Neural crest cell (in vitro differentiated cells): ENCODE measurements at places on chromosomes 6 and 20. TPM values are rescaled to one million over a fixed set of nuclear protein-coding genes. Genes with fewer than 3 reads are reported as not detected.
A peak's percentile ranks its signal among the peaks of the same experiment; 100 is the strongest.

GRCh38 chr6:21801446-21802174 is 208.1 kb downstream of the SOX4 start:
- H3K36me3 ChIP-seq = peaks cover 8% of the 10 kb centered on the region
- peaks cover 21% of the 10 kb centered on the region for H3K4me1 ChIP-seq
- DNase-seq = no peak
- no peak overlapping the region for H3K27ac ChIP-seq
- H3K27me3 ChIP-seq = no peaks in the 10 kb centered on the region
- H3K4me3 ChIP-seq = no peak overlapping the region

DNA sequence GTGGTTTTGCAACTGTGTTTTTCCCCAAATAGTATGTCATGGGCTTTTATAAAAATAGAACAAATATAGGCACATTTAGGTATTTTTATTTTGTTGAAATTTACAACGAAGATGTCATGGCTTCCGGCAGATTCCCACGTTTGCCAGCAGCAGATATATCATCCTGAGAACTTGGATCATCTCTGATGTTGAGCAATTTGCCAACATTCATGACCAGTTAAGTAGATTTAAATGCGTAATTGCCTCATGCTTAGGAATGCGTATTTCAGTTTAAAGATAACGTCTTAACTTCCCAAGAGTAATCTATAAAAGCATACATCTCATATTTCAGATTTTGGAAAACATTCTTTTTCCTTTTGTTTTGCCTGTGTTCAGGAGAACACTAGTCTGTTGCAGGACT is 457.8 kb downstream of the QKI start:
- no peak overlapping the region for H3K27ac ChIP-seq
- no peaks in the 10 kb centered on the region for H3K36me3 ChIP-seq
- no peak for DNase-seq
- no peak overlapping the region for H3K4me3 ChIP-seq

DNA sequence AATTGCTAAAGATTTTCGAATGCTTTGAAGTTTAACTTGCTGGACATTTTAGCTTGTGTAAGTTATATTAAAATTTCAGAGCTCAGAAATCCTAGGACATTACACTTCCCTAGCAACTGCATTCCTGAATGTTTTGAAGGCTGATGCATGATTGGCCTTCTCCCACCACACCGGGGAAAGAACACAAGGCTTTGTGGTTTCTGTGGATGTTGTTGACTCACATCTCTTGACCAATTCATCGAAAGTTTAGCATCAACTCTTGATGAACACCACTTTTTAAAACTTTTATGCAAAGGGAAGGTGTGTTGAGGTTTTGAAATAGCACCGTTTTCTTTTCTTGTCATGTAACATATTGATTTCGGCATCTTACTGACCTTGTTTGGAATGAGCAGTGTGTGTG is 81.1 kb downstream of the RIMS1 start:
- no peak overlapping the region for H3K27ac ChIP-seq
- no peaks in the 10 kb centered on the region for H3K27me3 ChIP-seq
- no peak overlapping the region for H3K4me3 ChIP-seq
- H3K36me3 ChIP-seq = no peaks in the 10 kb centered on the region
- DNase-seq = no peak

DNA sequence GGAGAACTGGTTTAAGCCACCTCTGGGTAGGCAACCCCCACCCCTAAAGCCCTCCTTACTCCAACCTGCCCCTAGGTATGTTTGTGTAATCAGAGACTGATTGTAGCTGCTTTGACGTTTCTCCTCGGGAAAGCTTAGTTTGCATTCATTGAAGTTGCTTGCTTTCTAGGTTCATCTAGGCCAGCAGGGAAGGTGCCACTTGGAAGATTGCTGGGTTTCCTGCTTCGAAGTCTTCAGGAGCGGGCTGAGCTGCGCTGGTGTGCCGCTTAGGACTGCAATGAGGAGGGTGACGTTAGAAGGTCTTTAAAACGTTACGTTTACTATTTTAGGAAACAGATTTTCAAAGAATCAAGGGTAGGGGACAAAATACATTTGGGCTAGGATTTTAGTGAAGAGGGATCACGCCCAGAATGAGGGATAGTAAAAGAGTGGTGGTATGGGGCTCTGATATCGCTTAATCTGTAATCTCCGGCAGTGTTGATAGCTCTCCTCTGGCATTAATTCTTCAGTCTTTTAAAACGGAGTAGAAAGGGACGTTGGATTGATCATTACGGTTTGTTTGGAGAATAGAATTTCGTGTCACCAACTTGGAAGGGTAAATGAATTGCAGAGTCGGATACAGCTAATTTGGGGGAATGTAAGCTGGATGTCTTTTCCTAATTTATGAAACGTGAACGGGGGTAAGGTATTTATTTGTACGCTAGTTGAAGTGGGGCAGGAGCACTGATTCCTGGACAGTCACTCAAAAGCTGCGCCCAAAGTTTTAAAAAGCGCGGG is 92.6 kb upstream of the PRDM1 start:
- peaks cover 98% of the 10 kb centered on the region for H3K27me3 ChIP-seq
- H3K27ac ChIP-seq = no peak overlapping the region
- peak overlapping the region; percentile 75 for H3K4me3 ChIP-seq
- H3K36me3 ChIP-seq = no peaks in the 10 kb centered on the region
- DNase-seq = no peak

Gene TNFRSF6B
- not detected in 2 replicates for total RNA-seq
